ENCODE measurements at places on chromosomes 12 and 14. TPM values are rescaled to one million over a fixed set of nuclear protein-coding genes. Genes with fewer than 3 reads are reported as not detected.
A peak's percentile ranks its signal among the peaks of the same experiment; 100 is the strongest.

DNA sequence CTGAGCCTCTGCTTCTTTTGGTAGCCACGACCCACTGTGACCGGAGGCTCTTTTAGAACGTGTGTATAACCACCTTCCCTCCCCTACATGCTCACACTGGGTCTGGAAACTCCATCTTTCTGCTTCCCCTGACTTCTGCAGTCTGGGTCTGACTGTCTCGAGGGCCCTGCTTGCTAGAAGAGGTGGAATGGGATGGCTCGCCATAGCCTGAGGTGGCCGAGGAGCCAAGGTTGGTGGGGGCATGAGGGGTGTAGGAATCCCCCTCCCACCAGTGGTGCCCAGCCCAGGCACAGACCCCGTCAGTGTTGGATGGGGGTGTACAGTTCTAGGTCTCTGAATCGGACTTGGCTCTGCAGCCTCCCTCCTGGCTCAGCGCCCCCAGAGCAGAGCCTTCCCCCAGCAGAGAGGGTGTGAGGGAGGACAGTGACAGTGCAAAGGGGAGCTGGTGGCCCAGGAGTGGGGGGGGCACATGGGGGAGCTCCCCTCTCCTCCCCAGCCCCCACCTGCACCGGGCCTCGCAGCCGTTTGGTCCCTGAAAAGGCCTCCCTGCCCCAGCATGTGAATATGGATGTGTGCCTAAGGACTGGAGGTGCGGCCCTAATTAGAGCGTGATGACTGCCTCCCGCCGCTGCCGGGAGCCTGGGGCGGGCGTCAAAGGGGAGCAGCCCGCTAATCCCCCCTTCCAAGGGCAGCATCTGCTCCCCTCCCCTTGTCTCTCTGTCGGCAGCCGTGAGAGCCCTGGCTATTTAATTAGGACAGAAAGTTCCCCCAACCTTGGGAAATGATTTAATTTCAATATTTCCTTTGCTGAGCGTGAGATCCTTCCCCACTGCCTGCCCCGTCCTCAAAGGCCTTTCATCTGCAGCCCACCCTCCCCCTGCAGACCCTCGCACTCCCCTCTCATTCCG is 196.2 kb upstream of the C14orf180 start:
- peak; percentile 17 for DNase-seq
- H3K4me3 ChIP-seq: no peak overlapping the region
- H3K27me3 ChIP-seq: peaks cover 13% of the 10 kb centered on the region
- H3K4me1 ChIP-seq: peaks cover 20% of the 10 kb centered on the region

- H3K27ac ChIP-seq: no peak overlapping the region
- peaks cover 5% of the 10 kb centered on the region for H3K27me3 ChIP-seq
- H3K36me3 ChIP-seq: no peaks in the 10 kb centered on the region
- peak; percentile 87 for DNase-seq
- H3K4me1 ChIP-seq: no peaks in the 10 kb centered on the region
Observed at GRCh38 chr12:52372216-52373154, 5.2 kb upstream of the KRT85 start.

DNA sequence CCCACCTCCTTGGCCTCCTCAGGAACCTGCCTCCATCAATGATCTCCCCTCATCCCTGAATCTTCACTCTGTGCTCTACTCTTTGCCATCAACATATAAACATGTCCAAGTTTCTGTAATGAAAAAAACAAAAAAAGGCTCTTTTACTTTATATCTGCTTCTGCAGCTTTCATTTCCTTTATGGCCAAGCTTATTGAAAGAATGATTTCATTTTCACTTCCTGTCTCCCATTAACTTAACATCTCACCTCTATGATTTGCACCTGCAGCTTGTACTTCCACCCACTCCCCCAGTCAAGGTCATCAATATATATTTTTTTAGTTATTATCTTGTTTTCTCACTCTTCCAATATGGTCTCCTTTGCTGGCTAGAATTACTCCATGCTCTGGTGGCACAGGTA is 15.6 kb upstream of the RNU6-7 start:
- H3K27ac ChIP-seq: no peak overlapping the region
- no peaks in the 10 kb centered on the region for H3K36me3 ChIP-seq
- DNase-seq: no peak
- no peaks in the 10 kb centered on the region for H3K27me3 ChIP-seq
- H3K4me1 ChIP-seq: peaks cover 9% of the 10 kb centered on the region

DNA sequence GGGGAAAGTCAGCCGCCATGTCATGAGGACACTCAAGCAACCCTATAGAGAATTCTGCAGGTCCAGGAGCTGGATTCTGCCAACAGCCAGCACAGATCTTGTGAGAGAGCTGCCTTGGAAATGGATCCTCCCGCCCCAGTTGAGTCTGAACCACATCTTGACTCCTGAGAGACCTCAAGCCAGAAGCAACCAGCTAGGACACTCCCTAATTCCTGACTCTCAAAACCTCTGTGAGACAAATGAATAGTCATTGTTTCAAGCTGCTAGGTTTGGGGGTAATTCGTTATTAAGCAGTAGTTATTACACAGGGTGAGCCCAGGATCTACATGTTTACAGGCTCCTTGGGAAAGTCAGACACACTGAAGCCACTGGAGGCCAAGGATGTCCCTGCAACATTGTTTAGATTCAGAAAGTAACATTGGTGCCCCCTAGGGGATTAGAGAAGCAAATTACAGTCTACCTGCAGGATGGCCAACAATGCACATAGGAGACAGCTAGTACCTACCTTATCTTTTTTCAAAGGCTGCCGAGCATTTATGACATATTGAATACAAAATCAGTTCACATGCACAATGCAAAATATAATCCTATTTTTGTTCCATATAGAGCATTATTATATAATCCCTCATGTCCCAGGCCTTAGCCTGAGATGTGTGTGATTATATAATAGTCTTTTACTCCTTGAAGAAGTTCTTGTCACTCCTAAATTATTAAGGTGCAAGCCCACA is 57.9 kb upstream of the FICD start:
- H3K4me1 ChIP-seq: no peaks in the 10 kb centered on the region
- H3K27ac ChIP-seq: no peak overlapping the region
- no peaks in the 10 kb centered on the region for H3K27me3 ChIP-seq
- no peak overlapping the region for H3K4me3 ChIP-seq
- no peaks in the 10 kb centered on the region for H3K36me3 ChIP-seq
- DNase-seq: no peak

GRCh38 chr12:112924986-112925385 is 13.3 kb upstream of the OAS3 start:
- no peaks in the 10 kb centered on the region for H3K4me1 ChIP-seq
- H3K36me3 ChIP-seq: no peaks in the 10 kb centered on the region
- no peak overlapping the region for H3K27ac ChIP-seq
- H3K27me3 ChIP-seq: no peaks in the 10 kb centered on the region

DNA sequence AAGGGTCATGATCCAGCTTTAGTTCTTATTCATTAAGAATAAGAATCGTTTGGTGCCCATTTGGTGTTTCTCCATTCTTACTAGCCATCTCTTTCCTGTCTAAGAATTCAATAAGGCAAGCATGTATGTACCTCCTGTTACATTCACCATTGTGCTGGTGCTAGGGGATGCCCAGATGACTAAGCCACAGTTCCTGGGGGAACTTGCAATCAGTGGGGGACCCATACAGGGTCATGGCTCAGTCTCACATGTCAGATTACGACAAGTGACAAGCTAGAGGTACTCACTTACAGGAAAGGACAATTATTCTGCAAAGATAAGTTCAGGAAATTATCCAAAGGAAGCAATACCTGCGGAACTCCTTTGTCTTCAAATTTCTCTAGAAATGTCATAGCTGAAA is 125.4 kb downstream of the STXBP6 start:
- no peak for DNase-seq
- no peaks in the 10 kb centered on the region for H3K4me1 ChIP-seq
- no peak overlapping the region for H3K4me3 ChIP-seq

Gene CACNA1C
- total RNA-seq: 11.0 TPM

Gene OVCH1
- not detected for total RNA-seq

Gene CAPRIN2
- 36.5 TPM for total RNA-seq

Gene PSMD9
- 53.2 TPM for total RNA-seq

Gene PIWIL1
- total RNA-seq: not detected

Gene PLBD1
- 0.32 TPM for total RNA-seq

Data from glutamatergic neuron (in vitro differentiated cells).